ENCODE measurements at places on chromosomes 1 and 21.

DNA sequence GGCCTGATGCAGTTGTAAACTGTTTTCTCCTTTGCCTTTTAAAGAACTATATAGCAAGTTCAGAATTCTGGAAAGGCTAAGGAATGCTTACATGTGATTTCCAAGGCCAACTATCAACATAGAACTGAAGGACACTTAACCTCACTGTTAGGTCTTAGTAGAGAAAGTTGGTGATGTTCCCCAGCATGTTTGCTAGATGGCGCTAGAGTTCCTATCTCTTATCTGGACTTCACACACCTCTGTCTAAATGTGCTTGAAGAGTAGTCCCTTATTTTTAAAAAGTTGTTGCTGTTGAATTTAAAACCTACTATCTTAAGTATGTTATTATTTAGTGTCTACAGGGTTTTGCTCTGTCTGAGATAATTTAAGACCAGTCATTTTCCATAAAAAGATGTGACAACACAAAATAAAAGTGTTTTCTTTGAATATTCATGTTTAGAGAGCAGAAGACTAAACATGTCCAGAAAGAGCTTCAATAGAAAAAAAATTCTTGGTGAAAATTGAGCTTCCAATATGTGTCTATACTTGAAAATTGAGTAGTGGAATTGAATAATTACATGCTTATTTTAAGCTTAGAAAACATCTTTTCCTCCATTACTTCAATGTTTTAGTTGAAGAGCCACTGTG, 237.3 kb downstream of the S1PR1 start:
- no peak for DNase-seq

GRCh38 chr21:26835714-26836265, 9.4 kb downstream of the ADAMTS1 start:
- no peak for DNase-seq

- no peak for DNase-seq
These were observed 373.9 kb downstream of the VAV3 start for GRCh38 chr1:107590900-107591622.

DNA sequence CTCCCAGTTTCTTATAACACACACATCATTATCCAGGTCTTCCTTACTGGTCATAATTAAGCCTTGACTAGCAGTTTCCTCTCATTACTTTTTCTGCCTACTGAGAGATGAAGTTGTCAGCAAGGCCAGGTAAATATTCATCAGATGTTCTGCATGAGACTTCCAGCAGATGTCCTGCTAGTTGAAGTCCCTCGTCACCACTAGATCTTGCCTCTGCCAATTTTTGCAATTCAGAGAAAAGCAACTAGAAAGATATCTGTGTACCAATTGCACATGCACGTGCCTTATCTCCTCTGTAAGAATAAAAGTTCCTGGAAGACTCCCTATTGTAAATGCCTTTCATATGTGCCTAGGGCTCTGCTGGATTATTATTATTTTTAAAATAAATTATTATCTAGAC, 18.3 kb downstream of the ACKR1 start:
- DNase-seq: no peak

GRCh38 chr1:93541045-93541444, 93.1 kb downstream of the FNBP1L start:
- no peak for DNase-seq

- DNase-seq: no peak
These were observed 5.0 kb downstream of the WNT3A start for GRCh38 chr1:228011721-228012311.

DNA sequence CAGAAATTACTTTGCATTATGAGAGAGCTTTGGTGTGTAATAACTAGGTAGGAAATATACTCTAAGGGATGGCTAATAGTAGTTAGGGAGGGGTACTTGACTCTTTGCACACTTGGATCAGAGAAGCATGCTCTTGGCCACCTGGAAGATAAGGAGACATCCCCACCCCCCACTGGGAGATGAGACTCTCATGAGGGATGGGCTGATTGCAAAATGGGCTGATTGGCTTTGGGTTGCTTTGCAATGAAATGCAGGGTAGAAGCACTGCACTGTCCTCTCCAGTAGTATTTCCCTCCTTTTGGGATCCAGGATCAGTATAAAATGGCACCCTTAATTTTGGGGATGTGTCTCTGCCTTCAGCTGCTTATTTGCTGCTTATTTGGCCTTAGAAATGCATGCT, 71.2 kb upstream of the EPS8L3 start:
- no peak for DNase-seq

GRCh38 chr1:240794046-240794843, 182.3 kb upstream of the GREM2 start:
- no peak for DNase-seq

GRCh38 chr1:165375623-165376022, 19.1 kb upstream of the LMX1A start:
- no peak for DNase-seq

DNA sequence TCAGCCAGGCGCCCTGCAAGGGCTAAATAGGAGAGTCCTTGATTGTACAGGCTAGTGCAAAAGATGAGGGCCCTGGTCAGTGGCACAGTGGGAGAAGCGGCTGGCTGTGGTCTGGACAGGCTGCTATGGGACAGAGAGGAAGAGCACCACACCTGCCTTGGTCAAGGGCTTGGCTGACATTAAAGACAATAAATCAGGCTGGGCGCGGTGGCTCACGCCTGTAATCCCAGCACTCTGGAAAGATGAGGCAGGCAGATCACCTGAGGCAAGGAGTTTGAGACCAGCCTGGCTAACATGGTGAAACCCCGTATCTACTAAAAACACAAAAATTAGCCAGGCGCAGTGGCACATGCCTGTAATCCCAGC, 62.9 kb downstream of the NID1 start:
- DNase-seq: no peak

DNA sequence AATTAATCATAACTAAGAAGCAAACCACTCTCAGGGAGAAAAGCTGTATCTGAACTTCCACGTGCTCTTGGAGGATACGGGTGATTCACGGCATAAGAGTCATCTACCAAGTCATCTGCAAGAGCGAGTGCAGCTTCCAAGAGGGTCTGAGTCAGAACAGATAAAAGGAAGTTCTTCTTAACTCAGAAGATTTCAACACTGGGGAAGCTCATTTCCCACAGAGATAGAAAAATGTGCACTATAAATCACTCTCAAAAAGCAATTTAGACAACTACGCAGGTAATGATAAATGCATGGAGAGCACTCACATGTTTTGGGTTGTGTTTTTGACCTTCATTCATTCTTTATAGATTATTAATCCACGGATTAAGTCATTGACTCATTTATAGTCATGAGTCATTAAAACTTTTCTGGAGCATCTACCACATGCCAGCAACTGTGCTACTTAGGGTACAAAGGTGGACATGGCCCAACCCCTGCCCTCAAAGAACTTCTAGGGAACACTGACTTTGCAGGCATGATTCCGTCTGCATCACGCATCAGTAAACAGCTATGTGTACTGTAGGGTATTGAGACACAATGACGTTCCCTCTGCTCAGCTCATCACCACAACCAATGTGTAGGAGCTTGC, 20.8 kb downstream of the KCNJ15 start:
- DNase-seq: no peak

DNA sequence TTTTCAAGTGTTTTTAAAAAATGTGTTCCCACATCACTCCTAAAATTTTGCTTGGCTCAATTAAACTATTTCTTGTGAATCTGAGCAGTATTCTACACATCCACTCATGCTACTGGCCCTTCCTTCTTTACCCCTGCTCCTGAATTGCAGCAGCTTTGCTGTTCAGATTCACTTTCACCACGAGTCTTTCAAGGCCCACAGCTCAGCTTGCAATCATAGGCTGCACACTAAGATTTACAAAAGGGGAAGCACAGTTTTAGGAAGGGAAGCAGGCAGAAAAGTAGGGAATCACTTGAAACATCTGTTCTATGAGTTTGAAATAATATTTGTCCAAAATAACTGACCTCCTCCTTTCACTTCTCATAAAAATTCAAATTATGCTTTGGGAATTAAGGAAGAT, 70.9 kb upstream of the EDEM3 start:
- DNase-seq: no peak

DNA sequence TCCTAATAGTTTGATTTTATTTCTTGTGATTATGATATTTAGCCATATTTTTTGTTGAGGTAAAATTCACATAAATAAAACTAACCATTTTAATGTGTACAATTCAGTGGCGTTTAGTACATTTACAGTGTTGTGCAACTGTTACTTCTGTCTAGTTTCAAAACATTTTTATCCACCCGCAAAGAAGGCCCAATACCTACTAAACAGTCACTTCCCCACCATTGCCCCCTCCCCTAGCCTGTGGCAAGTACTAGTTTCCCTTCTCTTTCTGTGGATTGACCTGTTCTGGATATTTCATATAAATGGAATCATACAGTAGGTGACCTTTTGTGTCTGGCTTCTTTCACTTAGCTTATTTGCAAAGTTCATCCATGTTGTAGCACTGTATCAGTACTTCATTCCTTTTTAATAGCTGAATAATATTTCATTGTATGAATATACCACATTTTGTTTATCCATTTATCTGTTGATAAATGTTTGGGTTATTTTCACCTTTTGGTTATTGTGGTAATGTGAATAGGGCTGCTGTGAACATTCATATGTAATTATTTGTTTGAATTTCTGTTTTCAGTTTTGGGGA, 4.1 kb downstream of the FLVCR1 start:
- no peak for DNase-seq

- no peak for DNase-seq
These were observed 107.5 kb downstream of the ZNF281 start for GRCh38 chr1:200302192-200302920.

GRCh38 chr1:236762410-236762809, 32.7 kb upstream of the MTR start:
- no peak for DNase-seq

GRCh38 chr21:24716281-24716918, 890.9 kb downstream of the MRPL39 start:
- DNase-seq: no peak

GRCh38 chr21:43196826-43197225, 28.0 kb downstream of the CRYAA start:
- no peak for DNase-seq

GRCh38 chr1:116400780-116401179, 27.7 kb downstream of the ATP1A1 start:
- no peak for DNase-seq

DNA sequence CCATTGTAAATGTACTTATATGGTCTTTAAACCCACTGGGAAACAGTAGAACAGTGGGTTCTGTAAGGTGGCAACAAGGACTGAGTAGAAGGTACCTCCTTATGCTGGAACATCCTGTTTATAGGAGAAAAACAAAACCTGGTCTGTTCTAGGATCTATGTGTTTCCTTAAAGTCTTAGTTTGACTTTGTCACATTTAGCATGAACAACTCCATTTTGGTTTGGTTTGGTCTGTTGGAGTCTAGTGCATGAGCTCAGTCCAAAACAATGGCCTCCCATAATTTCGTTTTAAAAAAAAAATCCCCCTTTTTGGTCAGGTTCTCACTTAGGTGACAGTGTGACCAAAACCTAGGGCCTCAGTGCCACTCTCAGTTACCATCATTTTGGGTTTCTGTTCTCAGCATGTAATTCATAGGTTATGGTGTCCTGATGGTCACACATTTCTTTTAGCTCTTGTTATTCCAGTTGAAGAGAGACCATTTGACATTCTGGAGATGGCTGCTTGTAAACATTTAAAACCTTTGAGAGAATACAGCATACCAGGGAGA, 66.4 kb upstream of the IL12RB2 start:
- no peak for DNase-seq

- no peak for DNase-seq
These were observed 6.2 kb upstream of the MAPKAPK2 start for GRCh38 chr1:206678490-206678889.

GRCh38 chr1:246110343-246111219, 396.5 kb downstream of the SMYD3 start:
- no peak for DNase-seq

GRCh38 chr1:91765880-91766443, 120.0 kb downstream of the TGFBR3 start:
- no peak for DNase-seq

- DNase-seq: no peak
These were observed 155.9 kb downstream of the LYPLAL1 start for GRCh38 chr1:219329578-219329977.

DNA sequence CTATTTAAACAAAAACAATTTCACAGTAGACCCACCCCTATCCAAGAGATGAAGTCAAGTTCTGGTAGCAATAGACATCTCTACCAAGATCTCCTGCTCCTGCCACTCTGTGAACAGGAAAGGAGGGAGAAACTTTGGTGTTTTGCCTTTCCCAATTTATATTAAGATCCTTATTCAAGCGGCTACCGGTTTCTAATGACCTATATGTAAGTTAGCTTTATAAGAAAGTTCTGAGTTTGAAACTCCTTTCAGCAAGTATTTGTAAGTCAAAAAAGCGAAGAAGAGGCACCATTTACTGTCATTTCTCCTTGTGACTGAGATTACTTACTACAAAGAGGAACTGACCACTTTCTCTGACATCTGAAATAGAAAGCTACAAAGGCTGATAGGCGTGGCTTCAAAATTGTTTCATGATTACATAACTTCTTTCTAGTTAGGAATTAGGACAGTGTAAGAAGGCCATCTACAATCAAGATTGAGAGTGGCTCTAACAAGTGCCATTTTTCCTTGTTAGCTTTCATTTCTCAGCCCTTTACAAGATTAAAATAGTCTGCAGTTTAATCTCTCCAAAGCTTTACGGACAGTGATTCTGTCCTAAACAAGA, at the start of gene MNDA:
TSS of gene MNDA (plus strand) at position 448 of the 604 bp plus-strand sequence. CDS start 10,803 bp downstream, outside the sequence.
- no peak for DNase-seq

- DNase-seq: no peak
These were observed 81.5 kb upstream of the CD1D start for GRCh38 chr1:158099185-158099584.

- DNase-seq: no peak
These were observed 36.3 kb downstream of the C2CD2 start for GRCh38 chr21:41917531-41917930.

DNA sequence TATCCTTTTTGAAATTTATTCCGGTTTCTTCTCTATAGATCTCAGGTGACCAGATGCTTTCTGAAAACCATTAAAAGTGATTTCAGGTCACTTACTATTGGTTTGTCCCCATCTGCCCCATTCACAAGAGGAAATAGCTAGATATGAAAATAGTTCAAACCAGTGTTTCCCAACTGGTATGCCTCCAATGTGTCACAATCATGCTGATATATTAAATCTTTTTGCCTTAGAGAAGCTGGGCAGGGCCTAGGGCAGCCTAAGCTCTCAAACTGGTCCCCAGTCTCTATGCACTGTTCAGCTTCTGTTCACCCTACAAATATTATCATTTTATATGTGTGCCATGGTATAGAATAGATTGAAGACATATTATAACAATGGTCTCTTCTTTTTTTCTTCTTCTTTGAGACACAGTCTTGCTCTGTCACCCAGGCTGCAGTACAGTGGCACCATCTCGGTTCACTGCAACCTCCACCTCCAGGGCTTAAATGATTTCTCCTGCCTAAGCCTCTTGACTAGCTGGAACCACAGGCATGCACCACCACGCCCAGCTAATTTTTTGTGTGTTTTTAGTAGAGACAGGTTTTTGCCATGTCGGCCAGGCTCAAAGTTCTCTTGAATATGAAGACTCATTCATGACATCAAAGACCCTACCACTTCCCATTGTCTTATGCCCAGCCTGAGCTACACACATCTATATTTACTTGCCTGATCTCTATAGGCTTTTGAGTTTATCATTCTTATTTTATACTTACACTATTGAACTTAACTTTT, 15.7 kb downstream of the PTPN22 start:
- DNase-seq: no peak

All from esophagus squamous epithelium (tissue), 5 donors.